ENCODE measurements at places on chromosomes 11 and 22.

- DNase-seq, result peak; percentile 41
- H3K36me3 ChIP-seq, result no peaks in the 10 kb centered on the region
- H3K4me3 ChIP-seq, result no peak overlapping the region
- no peaks in the 10 kb centered on the region for H3K27me3 ChIP-seq
- peak overlapping the region; percentile 99 for H3K27ac ChIP-seq
Observed at GRCh38 chr11:121235057-121235456, 57.5 kb upstream of the SC5D start.

GRCh38 chr22:42949159-42949558 lies 65.8 kb downstream of the PACSIN2 start:
- H3K27me3 ChIP-seq, result no peaks in the 10 kb centered on the region
- no peak overlapping the region for H3K27ac ChIP-seq
- peaks cover 11% of the 10 kb centered on the region for H3K4me1 ChIP-seq
- DNase-seq, result no peak

DNA sequence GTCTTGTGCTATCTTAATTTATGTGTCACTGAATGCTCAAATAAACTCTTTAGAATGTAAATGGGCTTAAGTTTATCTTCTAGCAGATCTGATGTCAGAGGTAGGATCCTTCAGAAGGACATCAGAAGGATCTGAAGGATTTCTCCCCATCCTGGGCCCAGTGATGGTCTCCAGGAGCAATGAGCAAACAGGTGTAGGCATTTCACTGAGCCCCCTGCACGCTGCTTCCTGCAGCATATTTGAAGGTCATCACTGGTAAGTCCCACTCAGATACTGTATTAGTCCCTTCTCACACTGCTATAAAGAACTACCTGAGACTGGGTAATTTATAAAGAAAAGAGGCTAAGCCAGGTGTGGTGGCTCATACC lies 4.5 kb downstream of the GSTP1 start:
- H3K27ac ChIP-seq, result no peak overlapping the region
- H3K27me3 ChIP-seq, result no peaks in the 10 kb centered on the region
- no peaks in the 10 kb centered on the region for H3K4me1 ChIP-seq
- DNase-seq, result no peak

GRCh38 chr11:11510939-11511338 lies 110.9 kb downstream of the GALNT18 start:
- peak overlapping the region; percentile 41 for H3K27ac ChIP-seq
- H3K36me3 ChIP-seq, result no peaks in the 10 kb centered on the region
- no peaks in the 10 kb centered on the region for H3K27me3 ChIP-seq
- no peak overlapping the region for H3K4me3 ChIP-seq
- H3K4me1 ChIP-seq, result no peaks in the 10 kb centered on the region
- no peak for DNase-seq
